Stimulated activated CD8-positive, alpha-beta memory T cell treated with anti-CD3 and anti-CD28 coated beads, Interleukin-7, amount 100 ng/mL, for 48 hours (primary cell): ENCODE measurements at places on chromosomes 6 and 20.

DNA sequence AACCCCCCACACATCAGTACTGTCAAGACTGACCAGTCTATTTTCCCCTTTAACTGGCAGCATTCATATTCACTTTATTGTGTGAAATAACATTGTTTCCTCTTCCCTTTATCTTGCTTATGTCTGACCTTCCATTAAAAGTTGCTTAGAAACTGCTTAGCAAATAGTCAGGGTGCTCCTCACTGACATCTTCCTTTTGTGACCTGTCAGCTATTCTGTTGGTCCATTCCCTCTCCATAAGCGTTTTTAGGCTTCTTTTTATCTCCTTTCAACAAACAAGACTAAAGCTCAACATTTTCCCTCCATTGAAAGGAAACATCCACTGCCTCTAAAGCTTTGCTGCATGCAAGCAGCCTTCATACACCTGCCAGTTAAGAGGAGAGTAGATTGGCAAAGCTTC, 147.7 kb upstream of the VGLL2 start:
- no peak for DNase-seq

GRCh38 chr6:67000121-67000520, 1293.1 kb upstream of the EYS start:
- no peak for DNase-seq

- DNase-seq = no peak
Measured at GRCh38 chr6:39347906-39348585, 25.5 kb upstream of the KCNK16 start.

GRCh38 chr6:157298216-157298724, 25.0 kb downstream of the TMEM242 start:
- DNase-seq = no peak

- DNase-seq = no peak
Measured at GRCh38 chr20:33202451-33202850, 14.7 kb upstream of the BPIFA3 start.

- DNase-seq = no peak
Measured at GRCh38 chr6:6752129-6752528, 163.6 kb downstream of the LY86 start.
